NCI-H345 (cell line): ENCODE measurements at places on chromosomes 3 and 15.

DNA sequence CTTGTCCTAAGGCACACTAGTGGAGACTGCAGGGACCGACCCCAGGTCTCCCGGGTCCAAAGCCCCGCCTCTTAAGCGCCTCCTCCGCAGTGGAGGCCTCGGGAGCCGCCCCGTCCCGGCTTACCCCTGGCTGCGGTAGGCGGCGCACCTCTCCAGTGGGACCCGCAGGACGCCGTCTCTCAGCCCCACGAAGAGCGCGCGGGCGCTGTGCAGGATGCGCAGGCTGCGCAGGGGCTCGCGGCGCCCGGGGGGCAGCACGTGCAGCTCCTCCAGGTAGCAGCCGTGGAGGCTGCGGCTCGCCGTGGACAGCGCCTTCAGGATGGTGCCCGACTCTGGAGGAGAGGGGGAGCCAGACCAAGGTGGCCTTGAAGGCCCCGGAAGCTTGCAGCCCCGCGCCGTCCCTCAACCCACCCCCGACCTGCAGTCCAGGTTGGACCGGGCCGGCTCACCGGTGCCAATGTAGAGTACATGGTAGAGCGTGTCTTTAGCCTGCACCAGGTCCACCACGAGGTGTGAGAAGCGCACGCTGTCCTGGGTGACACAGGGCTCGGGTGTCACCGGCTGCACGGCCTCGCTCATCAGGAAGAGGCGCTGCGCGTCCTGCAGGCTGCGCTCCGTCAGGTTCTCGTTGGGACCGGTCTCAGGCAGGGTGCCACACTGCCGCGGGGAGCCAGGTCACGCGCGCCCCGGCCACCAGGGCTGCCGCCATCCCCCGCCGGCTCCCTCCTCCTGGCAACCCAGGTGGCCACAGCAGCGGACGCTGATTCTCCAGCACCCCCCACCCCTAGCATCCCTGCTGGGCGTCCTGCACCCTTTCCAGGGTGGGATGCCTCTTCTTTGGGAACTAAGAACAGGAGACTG lies 105.5 kb downstream of the SEMA5B start:
- DNase-seq = no peak

DNA sequence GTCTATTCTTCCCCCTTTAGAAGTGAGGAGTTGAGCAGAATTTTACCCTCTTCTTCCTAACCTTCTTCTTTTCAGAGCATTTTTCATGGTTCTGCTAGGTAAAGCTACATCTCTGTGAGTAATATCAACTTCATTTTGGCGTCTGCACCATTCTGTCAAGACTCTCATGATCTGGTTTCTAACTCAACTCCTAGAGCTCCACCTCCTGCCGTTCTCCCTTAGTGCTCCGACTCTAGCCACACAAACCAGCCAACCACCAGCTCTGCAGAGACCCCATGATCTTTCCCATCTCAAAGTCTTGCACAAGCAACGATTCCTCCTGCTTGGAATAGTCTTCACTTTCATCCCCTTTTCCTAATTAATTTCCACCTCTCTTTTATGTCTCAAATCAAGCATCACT lies 193.9 kb upstream of the TMC3 start:
- DNase-seq = no peak

- no peak for DNase-seq
Measured at GRCh38 chr3:80086426-80086825, 318.6 kb upstream of the ROBO1 start.

GRCh38 chr3:125069452-125069851 lies 13.7 kb upstream of the HEG1 start:
- DNase-seq = no peak

DNA sequence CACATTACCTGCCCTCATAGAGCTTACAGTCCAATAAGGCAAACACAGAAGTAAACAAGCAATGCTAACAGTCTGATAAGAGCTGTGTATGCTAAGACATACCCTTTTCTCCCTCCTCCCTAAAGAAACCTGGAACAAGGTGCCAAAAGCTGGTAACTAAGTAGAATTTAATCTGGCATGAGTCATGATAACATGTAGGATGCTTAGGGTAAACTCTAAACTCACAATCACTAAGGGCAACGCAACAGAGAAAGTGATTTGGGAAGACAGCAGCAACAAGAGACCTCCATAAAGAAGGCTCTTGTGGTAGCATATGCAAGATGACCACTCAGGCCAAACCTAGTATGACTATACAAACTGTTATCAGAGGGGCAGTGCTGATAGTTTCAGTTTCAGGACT lies 55.5 kb downstream of the MYO1E start:
- DNase-seq = no peak

DNA sequence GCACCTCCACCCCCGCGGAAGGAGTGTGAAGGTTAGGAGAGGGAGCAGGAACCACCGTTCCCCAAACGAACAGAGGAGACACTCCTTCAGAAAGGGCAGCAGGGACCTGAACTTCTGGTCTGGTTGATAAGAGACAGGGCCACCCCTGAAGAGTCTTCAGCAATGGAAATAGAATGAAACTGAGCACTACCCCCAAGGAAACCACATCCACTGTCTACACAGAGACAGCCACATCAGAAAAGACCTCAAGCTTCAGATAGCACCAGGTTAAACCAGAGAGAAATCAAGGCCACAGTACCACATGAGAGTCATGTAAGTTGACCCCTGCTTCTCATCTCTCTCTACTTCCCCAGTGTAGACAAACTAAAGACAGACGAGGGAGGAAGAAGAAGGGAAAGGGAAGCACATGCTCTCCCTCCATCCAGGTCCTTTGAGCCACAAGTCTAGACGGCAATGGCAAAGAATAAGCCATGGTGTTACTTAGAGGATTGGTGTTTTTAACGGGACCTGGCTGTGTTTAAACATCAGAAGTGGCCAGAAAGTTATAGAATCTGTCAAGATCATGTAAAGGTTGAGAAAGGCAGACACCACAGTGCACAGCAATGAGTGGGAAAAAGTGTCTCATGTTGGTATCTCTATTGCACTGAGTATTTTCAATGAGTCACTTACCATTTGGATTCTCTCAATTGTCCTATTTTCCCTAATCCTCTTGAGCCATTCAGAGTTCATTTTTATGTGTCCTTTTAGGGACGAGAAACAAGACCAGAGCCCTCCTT lies 31.4 kb upstream of the CTNNB1 start:
- no peak for DNase-seq

- no peak for DNase-seq
Measured at GRCh38 chr3:69126999-69127398, 4.6 kb upstream of the LMOD3 start.

GRCh38 chr15:51375966-51376640 lies 34.6 kb downstream of the GLDN start:
- no peak for DNase-seq

DNA sequence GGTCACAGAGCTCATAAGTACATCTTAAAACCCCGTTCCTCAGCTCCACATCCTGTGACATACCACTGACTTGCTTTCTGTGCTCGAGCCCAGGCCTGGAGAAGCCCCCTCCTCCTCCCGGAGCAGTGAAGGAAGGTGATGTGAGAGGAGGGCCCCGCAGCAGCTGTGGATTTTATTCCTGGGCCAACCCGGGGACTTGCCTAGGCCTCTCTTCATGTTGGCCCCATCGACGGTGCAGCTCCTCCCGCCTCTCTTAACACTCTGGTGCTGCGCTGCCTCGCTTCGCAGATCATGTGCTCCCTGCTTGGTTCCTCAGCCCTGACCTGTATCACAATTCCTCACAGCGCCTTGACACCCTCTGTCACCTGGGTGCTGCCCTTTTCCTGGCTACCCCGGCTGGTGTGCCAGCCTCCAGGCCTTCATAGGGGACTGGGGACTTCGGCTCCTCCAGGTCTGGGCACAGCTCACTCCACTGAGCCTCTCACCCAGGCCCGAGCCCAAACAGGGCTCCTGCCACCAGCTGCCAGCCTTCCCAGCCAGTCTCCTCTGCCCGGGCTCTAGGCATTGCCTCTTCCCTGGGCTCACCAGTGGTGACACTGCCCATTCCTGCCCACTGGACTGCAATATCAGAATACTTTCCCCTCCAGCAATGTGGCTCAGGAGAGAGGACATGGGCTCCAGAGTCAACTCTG lies 21.5 kb downstream of the MAGEF1 start:
- no peak for DNase-seq

GRCh38 chr3:46693038-46693891 lies at the start of gene ALS2CL:
Gene ALS2CL, minus strand, starts transcription at chr3:46693679. Its CDS starts 4,239 bp downstream, at chr3:46689440.
- peak; percentile 28 for DNase-seq

DNA sequence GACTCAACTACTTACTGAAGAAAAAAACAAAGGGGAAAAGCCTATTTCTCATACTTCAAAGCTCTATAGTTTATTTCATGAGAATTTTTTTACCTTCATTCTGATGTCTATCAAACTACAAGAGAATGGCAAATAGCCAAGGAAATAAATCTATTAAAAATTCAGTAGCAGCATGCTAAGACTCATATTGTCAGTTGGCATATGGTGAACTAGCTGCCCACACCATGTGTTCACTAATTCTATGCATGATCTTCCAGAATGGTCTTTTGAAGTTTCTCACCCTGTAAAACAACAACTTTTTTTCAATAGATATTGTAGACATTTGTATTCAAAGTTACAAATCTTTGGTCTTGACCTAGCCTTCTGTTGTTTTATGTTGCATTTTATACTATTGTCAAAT lies 386.2 kb downstream of the RSL24D1 start:
- no peak for DNase-seq

- peak; percentile 14 for DNase-seq
Measured at GRCh38 chr15:101138913-101139880, 112.7 kb downstream of the CHSY1 start.

DNA sequence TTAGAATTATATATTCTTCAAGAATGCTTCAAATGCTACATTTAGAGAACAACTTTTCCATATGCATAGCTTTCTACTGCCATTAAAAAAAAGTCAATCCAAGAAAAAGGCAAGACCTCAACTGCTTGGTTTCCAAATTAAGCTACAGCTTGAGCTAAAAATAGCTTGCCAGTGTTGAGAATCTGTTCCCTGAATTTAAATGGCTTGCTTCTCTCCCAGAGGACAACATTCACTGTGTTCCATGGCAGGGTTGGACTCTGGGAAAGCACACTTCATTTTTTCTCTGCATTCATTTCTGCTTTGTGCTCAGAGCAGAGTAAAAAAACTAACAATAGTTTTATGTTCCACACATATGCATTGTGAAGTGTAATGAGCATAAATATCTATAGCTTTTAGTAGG lies 50.3 kb upstream of the ACTL6A start:
- DNase-seq = no peak

GRCh38 chr3:111861391-111861790 lies 2.3 kb downstream of the PHLDB2 start:
- DNase-seq = peak; percentile 1

GRCh38 chr3:141738891-141739363 lies 829 bp downstream of the RNF7 start:
- no peak for DNase-seq

- no peak for DNase-seq
Measured at GRCh38 chr15:38743147-38743546, 178.5 kb upstream of the RASGRP1 start.

- no peak for DNase-seq
Measured at GRCh38 chr15:29113336-29114220, 156.0 kb downstream of the NSMCE3 start.

GRCh38 chr3:32082721-32083120 lies 23.7 kb upstream of the GPD1L start:
- DNase-seq = no peak

- DNase-seq = no peak
Measured at GRCh38 chr3:9403463-9403862, 6.0 kb downstream of the SETD5 start.

GRCh38 chr3:129050556-129051295 lies 9.9 kb upstream of the GP9 start:
- no peak for DNase-seq

DNA sequence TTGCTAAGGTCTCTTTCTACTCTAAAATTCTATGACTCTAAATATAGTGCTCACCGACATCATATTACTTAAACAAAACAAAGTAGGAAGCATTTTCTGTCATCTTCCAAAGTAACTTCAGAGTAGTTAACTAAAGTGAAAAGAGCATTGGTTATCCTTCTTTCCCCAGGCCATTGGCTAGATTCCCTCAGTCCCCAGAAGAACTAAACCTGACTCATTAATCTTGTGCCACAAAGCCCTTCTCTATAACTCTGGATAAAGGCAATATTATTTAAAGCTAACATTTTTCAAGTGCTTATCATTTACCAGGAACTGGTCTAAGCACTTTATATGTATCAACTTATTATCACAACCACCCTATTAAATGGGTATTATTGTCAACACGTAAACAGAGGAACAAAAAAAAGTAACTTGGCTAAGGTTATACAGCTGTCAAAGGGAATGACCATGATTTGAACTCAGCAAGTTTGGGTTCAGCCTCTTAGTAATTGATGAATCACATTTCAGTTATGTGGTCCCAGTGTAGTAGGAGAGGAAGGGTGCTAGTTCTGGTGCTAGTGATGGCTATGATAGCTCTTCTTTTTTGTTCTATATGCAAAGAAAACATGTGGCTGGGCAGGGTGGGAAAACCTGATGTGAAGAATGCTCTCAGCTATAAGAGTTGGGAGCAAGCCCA lies 304.9 kb downstream of the FGF12 start:
- DNase-seq = no peak

- no peak for DNase-seq
Measured at GRCh38 chr3:150169330-150169940, 198.7 kb upstream of the PFN2 start.

DNA sequence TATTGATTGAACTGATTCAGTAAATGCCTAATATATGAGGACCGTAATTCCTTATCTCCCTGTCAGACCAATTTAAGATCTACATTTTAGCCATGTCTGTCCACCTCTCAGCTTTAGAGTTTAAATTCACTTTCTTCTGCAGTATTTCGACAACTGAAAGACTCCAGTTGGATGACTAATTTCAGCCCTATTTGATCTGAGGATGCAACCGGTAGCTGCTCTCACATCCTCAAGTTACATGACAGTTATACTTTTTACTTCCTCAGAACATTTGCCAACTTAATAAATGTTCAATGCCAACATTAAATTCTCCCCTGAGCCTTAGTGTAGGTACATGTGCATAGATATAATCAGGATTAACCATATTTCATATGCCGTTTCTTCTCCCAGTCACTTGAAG lies 2.5 kb upstream of the HHLA2 start:
- no peak for DNase-seq

- DNase-seq = no peak
Measured at GRCh38 chr3:36964817-36965216, 20.0 kb upstream of the TRANK1 start.

GRCh38 chr3:62601238-62602070 lies 228.1 kb upstream of the FEZF2 start:
- no peak for DNase-seq

GRCh38 chr3:128280481-128281052 lies 127.3 kb downstream of the EEFSEC start:
- DNase-seq = peak; percentile 85

DNA sequence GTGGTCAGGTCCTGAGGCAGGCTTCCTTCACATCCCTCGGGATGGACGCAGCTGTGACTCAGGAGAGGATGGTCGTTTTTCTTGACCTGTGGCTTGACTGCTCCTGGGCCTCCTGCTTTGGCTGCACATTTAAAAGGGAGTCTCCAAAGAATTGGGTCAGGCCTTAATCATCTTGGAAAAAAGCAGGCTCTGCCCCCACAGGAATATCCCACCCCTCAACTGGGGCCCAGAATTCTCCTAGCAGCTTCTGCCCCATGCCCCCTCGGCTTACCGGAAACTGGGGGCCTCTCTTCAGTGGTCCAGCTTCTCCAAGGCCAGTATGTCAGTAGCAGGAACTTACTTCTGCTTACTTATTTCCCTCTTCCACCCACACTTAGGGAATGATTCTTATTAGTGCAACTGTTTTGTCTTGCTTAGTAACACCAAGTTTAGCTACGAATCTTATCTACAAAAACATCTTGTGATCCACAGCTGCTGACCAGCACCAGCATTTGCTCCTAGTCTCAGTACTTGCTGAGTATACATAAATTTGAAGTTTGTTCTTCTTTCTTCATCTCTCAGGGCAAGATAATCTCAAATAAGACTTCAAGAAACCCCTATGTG lies 35.7 kb downstream of the ATG7 start:
- DNase-seq = no peak
